ENCODE measurements at places on chromosomes 6 and 20.

GRCh38 chr6:5501837-5502236 lies 240.5 kb downstream of the FARS2 start:
- DNase-seq: no peak

- no peak for DNase-seq
These were observed 49.8 kb downstream of the GRIK2 start for GRCh38 chr6:101443315-101443714.

DNA sequence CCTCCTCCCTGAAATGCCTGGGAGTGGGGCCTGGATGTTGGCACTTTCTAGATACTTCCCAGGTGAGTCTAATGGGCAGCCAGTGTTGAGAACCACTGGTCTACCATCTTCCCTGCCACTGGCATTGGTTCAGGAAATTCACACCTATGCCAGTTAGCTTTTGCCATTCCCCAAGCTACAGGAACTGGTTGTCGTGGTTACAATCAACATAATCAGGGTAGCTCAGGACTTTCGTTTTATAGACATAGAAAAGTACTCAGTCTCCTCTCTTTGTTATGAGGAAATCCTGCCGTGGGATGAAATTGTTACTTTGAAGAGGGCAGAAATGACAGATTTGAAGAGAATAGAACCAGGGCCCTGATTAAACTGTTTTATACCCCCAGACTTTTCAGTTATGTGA lies 127.9 kb upstream of the FOXO3 start:
- no peak for DNase-seq

DNA sequence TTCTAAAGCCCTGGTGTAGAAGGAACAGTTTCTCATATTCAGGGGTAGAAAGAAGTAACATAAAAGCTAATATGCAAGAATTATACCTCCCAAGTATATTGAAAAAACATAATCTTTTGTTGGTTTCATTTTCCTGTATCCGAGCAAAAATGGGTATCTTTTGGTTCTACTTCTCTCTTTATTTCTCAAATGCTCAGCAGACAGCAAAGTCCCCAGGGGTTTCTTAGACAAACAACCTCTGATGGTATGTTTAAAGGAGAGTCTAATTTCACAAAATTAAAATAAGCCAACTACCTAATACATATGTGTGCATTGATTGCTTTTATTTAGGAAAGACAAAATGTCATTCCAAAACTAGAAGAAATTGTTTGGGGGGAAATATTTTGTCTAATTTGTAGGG lies 131.0 kb downstream of the TSHZ2 start:
- no peak for DNase-seq

DNA sequence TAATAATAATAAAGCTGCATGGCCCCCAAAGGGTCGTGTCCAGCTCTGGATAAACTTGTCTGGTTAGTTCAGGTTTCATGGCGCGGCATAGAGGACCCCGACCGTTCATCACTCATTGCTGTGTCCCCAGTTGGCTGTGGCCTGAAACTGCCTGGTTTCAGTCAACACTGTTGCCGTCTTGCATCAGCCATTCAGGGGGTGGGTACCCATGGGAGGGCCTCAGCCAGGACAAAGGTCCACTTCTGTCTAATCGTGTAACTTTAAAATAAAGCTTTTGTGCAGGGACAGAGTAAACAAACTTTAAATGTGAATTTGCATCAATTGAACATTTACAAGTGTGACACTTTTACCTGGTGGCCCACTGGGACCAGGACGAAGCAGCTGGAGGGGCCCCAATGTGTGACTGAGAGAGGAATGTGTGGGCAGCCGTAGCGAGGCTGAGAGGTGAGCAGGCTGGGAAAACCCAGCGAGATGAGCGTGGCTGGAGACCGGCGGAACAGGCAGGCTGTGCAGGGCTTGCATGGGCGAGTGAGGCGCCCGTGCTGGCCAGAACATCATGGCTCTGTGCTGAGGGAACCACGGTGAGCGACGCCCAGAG lies 22.3 kb upstream of the UNC93A start:
- DNase-seq: no peak

Data from right forelimb (tissue), 1 donor.